Stimulated activated CD4-positive, alpha-beta T cell treated with anti-CD3 and anti-CD28 coated beads, Interleukin-4, amount 100 ng/mL, for 24 hours (primary cell): ENCODE measurements at places on chromosomes 16 and 17.
A peak's percentile ranks its signal among the peaks of the same experiment; 100 is the strongest.

DNA sequence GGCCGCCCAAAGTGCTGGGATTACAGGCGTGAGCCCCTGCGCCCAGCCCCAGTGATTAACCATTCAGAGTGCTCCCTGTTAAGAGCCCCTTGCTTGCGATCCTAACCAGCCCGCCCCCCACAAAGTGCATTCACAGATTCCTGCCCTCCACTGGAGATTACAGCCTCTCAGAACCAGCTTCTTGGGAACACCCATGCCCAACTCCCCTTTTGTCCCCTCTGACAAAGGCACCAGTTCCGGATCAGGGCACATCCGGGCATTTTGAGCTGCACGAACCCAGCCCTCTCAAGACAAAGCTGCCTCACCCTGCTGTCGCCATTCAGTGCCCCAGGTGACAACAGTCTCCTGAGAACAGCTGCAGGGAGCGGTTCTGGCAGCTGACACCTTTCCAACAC, 848 bp upstream of the KRT19 start:
- no peak for DNase-seq

- DNase-seq: no peak
These were observed 20.9 kb downstream of the ABCA3 start for GRCh38 chr16:2319606-2320005.

- DNase-seq: no peak
These were observed 154.7 kb downstream of the SOCS1 start for GRCh38 chr16:11101283-11101682.

GRCh38 chr17:75096082-75096625, 8.4 kb downstream of the SLC16A5 start:
- DNase-seq: no peak

GRCh38 chr17:57168695-57169094, 83.6 kb downstream of the AKAP1 start:
- no peak for DNase-seq

GRCh38 chr17:46895171-46895570, 27.8 kb upstream of the GOSR2 start:
- DNase-seq: no peak

GRCh38 chr16:19540241-19540970, 15.1 kb upstream of the VPS35L start:
- no peak for DNase-seq

DNA sequence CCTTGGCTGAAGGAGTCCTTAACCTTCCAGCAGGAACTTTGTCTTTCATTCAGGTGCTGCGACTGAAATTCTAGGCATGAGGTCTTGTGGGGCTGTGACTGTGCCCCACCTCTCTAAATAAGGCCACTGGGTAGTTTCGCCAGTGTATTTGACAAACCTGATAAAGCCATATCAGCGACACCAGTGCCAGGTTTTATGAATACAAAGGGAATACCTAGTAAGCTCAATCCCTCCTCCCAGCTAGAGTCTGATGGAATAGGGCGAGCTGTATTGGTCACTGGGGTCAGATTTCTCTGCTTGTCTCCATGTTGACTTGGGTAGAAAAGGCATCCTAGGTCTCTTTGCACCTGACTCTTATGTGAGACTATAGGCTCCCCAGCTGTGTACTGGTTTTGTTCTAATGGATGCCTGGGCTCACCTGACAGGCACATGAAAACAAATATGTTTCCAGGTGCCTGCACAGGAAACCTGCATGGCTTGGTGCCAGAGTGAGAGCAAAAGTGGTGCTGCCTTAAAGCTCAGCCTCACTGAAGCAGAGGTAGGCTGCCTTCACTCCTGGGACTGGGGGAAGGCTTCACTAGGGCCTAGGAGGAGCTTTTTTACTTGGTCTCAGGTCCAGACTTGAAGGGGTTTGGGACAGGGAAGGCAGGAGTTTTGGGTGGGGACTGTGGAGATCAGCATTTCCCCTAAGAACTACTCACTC, 8.3 kb downstream of the SLC7A6 start:
- peak; percentile 33 for DNase-seq
